ENCODE measurements at places on chromosomes 13 and 19. TPM values are rescaled to one million over a fixed set of nuclear protein-coding genes. Genes with fewer than 3 reads are reported as not detected.

Gene KLF1
- polyA plus RNA-seq: 1.6 TPM

Gene C1QTNF9B
- 3.1 TPM for polyA plus RNA-seq

Gene F2RL3
- polyA plus RNA-seq: 0.30 TPM

Gene PLIN4
- 7.3 TPM for polyA plus RNA-seq

Gene EDNRB
- 10.2 TPM for polyA plus RNA-seq

Gene SHANK1
- polyA plus RNA-seq: 30.3 TPM

DNA sequence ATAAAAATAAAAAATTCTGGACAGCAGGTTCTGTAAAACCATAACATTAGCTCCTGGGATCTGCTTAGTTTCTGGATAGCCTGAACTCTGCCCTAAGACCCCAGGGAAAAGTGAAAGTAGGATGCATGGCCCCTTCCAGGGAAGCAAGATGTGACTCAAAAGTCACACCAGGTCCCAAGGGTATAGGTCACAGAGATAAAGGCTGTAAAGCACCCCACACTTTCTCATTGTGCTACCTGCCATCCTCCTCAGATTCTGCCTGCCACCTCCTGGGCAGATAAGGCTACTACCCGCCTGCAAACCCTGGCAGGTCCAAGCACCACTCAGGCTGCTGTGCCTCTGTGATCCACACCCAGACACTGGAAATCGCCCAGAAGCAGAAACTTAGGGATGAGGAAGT lies 20.6 kb downstream of the FFAR2 start:
- DNase-seq: no peak

DNA sequence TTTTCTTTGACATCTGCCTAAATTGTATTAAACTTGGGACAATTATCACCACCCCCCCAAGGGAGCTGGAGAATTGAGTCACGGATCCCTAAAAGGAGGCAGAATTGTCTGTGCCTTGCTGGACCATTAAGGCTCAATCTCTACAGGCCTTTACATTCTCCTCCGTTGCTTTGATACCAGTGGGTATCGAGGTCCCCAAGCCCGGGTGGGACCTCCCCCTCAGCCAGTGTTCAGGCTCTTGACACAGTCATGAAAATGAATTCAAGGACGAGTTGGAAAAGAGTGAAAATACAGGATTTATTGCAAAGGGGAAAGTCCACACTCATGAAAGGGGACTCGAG lies 5.6 kb downstream of the PPP1R15A start:
- no peak for DNase-seq

DNA sequence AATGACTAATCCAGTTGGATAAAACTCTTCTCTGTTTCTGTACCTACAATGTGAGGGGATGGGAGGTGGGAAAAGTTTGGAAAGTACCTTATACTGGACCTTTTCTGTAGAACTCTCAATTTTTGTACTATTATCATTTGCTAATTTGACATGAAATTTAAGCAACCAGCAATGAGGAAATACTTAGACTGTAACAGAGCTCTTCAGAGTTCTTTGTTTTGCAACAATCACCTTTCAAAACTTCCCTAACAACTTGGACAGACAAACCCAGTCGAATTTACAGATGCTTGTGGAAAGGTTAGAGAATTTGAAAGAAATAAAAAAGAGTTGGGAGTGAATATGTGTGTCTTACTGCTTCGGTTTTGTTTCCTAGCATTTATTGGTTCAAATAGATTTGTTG lies 16.8 kb downstream of the KBTBD7 start:
- no peak for DNase-seq

GRCh38 chr13:32330441-32330840 lies 15.1 kb downstream of the BRCA2 start:
- no peak for DNase-seq

- peak; percentile 22 for DNase-seq
These were observed 468 bp downstream of the STX10 start for GRCh38 chr19:13149628-13150186.

GRCh38 chr13:98173431-98174152 lies 3.5 kb downstream of the RNF113B start:
- peak; percentile 67 for DNase-seq

DNA sequence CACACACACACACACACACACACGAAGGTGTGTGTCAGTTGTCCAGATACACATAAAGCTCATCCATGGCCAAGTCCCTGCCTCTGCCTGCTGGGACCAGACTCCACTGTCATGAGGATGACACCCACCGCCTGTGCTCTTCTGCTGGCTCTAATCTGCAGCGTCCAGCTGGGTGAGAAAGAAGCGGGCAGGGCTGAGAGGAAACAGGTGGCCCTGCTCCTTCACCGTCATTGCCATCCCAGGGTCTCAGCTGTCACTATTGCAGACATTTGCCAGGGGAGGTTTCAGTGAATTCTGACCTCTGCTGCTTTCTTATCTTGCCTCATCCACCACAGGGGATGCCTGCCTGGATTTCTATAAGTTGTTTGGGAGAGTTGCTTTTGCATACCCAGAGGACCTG lies 31.4 kb downstream of the SCGB2B2 start:
- DNase-seq: peak; percentile 43

- peak; percentile 21 for DNase-seq
These were observed 514 bp downstream of the PCID2 start for GRCh38 chr13:113207890-113208420.

GRCh38 chr13:92175330-92175729 lies 776.9 kb downstream of the GPC5 start:
- peak; percentile 34 for DNase-seq

DNA sequence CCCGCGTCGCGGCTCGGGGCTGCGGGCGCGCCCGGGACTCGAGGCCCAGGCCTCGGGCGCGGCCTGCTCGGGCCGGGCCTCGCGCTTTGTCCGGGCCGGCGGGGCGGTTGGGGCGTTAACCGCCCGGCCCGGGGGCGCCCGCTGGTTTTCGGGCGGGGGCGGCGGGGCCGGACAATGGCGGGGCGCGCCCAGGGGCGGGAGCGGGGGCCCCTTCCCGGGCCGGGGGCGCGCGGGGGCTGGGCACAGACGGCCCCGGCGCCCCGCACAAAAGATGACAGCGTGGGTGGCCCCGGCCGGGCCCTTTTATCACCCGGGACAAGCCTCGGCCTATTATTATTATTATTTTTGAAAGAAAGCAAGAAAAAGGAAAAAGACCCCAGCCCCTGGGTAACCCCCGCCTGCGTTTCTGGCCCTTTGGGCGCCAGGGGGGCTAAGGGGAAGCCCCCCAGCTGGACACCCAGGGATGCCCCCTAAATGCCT lies 419 bp downstream of the KDM4B start:
- DNase-seq: no peak

- DNase-seq: no peak
These were observed 10.7 kb upstream of the CACNG6 start for GRCh38 chr19:53980539-53981375.

GRCh38 chr13:20151612-20152011 lies 9.2 kb downstream of the GJA3 start:
- no peak for DNase-seq

GRCh38 chr13:19184176-19184575 lies 2.6 kb upstream of the TUBA3C start:
- no peak for DNase-seq

GRCh38 chr19:40219721-40220276 lies 1.6 kb upstream of the TTC9B start:
- DNase-seq: no peak

DNA sequence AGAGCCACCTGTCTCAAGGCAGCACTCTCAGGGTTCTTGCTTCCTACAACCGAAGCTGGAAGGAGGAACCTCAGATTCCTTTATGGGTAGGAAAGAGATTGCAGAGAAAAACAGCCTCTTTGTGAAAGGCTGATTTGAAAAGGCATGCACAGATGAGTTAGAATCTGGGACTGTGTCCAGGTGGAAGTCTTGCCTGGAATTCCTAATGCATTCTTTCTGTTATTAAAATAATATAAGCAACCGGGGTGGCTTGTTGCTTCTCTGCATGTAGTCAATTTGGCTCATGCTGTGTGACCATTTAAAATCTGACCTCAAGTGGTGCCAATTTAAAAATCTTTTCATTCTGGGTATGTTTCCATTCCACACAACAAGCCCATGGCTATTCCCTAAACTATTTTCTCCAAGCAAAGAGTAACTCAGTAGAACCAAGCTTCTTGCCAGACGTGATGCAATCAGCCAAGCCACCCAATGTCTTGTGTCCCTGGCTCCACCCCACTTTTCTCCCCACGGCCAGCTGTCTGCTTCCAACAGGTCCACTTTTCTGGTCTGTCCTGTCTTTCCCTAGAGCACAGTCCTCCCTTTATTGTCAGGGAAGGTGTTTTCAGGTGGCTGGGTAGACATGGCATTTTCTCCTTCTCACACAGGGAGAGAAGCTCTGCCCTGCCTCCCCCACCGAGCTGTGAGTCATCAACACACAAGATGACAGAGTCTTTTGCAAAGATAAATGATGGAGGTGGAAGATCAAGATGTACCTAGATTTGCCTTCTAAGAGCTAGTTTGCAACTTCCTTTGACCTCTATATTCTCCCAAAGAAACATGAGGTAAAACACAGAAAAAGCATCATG lies 394.3 kb downstream of the FOXO1 start:
- peak; percentile 90 for DNase-seq

GRCh38 chr13:60016229-60016628 lies 147.5 kb downstream of the DIAPH3 start:
- no peak for DNase-seq

- DNase-seq: no peak
These were observed 674 bp upstream of the FBXL12 start for GRCh38 chr19:9819596-9819909.

DNA sequence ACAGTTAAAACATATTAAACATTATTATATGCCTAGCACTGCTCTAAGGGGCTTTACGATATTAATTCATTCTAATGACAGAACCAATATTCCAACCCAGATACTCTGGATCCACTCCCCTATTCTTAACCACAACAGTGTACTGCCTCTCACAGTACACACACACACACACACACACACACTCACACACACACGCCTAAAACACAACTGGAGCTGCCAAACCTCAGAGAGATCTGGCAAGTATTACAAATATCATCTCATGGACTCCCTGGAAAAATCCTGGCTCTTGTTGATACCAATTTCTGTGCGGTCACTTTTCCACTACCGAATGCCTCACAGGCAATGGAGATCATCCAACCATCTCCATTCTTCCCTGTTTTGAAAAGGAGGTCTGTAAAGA lies 1.3 kb downstream of the ZNF780A start:
- peak; percentile 25 for DNase-seq

GRCh38 chr13:44292545-44292944 lies 81.1 kb upstream of the SERP2 start:
- DNase-seq: no peak

- DNase-seq: no peak
These were observed 33.5 kb upstream of the TM9SF2 start for GRCh38 chr13:99467764-99468163.

GRCh38 chr13:95931300-95932025 lies 121.7 kb downstream of the UGGT2 start:
- no peak for DNase-seq

GRCh38 chr13:91523116-91523515 lies 124.7 kb downstream of the GPC5 start:
- peak; percentile 10 for DNase-seq

- no peak for DNase-seq
These were observed 15.6 kb downstream of the SMIM24 start for GRCh38 chr19:3464587-3465235.

DNA sequence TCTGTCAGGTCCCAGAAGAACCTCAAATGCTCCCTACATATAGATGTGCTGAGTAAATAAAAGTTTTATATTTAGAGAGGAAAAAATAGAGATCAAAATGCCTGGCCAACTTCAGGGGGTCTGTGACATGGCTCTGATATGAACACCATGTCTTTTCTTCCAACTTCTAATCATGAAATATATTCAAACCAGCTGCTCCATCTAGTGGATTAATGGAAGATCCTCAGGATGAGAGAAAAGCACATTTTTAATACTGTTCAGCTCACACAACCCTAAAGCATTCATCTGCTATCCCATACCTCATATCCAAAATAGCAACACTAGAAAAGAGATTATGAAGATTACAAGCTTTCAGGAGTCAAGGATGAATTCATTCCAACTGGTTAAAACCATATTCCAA lies 56.0 kb upstream of the DOCK9 start:
- peak; percentile 35 for DNase-seq

GRCh38 chr19:12095111-12095790 lies 30.7 kb downstream of the ZNF844 start:
- DNase-seq: no peak

GRCh38 chr13:90950160-90950559 lies 397.3 kb upstream of the MIR17HG start:
- DNase-seq: no peak

GRCh38 chr19:27745978-27746542 lies 1466.9 kb downstream of the UQCRFS1 start:
- DNase-seq: no peak

DNA sequence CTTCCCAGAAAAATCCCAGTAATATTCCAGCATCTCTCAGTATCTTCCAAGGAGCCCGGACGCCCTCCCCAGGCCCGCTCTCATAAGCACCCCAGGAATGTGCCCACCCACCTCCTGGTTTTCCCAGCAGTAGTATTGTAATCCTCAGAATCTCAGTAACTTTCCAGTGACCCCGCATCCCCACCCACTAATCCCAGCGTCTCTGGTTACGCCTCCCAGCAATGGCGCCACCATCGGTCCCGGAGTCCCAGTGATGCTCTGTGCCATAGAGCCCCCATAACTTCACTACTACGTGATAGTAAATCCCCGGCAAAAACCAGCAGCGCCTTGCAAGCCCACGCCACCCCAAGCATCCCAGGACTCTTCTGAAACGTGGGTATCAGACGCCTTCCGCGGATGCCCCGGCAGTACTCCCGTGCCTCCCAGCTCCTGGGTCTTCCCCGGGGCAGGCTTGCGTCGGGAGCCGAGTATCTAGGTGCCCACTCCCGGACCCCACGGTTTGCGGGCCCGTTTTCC lies 928 bp upstream of the PNPLA6 start:
- peak; percentile 77 for DNase-seq

DNA sequence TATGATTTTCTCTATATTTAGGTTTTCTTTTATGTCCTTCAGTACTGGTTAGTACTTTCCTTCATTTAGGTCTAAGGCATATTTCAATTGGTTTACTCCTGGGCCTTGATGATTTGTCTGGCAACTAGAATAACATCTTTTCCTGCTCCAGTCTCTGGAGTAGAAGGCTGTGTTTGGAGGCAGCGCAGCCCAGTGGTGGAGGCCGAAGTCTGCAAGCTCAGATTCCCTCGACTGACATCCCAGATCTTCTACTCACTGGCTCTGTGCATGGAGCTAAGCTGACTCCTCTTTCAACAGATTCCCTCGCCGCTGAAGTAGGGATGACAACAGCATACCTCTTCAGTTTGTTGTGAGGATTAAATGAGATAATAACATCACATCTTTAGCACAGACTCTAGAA lies 141.0 kb downstream of the RAP2A start:
- no peak for DNase-seq

DNA sequence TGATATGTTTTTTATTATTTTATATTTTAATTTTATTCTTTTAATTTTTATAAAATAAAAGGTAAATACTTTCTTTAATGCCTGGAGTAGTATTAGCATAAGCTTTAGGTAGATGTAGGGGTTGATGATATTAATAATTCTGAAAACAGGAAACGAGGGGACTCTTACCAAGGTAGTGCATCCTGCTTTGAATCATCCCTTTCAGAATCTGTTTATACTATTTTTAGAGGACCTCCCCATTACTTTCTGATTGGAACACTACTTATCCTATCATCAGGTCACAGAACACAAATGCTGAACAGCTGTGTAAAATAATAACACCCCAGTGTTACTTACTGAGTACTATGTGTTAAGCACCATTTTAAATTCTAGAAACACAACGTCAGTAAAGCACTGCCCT lies 27.3 kb downstream of the COG6 start:
- no peak for DNase-seq
